Stimulated activated CD4-positive, alpha-beta T cell treated with anti-CD3 and anti-CD28 coated beads, Interleukin-15, amount 100 ng/mL, for 1 hour (primary cell): ENCODE measurements at places on chromosomes 3 and 15.

DNA sequence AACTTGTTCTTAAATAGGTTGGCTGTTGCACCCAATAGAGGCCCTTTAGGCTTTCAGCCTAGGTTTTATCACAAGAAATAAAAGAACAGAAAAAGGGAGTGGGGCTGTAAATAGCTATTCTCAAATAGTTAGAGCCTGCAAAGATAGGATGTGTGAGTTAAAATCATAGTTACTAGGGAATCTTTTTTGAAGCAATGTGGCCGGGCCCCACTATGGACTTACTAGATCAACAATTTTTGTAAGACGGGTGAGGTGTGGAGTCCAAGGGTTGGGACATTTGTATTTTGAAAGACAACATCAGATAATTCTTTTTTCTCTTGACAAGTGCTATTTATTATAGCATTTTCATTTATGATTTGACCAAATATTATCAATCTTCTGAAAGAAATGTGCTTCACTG lies 5.8 kb downstream of the NECTIN3 start:
- DNase-seq: no peak

DNA sequence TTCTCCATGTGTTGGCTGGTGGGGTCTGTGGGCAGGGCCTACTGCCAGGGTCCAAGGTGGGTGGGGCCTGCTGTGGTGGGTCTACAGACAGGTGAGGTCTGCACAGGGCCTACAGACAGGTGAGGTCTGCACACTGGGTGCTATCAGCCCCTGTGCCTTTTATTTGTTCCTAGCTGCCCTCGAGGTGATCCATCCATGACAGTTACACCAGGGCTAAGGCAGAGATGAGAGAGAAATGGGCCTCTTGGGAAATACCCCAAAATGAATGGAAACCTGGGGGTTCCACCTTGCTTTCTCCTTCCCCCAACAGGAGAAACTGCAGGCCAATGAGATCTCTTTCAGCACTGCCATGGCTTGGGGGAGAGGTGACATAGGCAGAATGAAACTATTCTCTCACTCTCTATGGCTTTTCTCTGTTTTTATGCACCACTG lies 36.4 kb downstream of the CFAP100 start:
- DNase-seq: no peak

DNA sequence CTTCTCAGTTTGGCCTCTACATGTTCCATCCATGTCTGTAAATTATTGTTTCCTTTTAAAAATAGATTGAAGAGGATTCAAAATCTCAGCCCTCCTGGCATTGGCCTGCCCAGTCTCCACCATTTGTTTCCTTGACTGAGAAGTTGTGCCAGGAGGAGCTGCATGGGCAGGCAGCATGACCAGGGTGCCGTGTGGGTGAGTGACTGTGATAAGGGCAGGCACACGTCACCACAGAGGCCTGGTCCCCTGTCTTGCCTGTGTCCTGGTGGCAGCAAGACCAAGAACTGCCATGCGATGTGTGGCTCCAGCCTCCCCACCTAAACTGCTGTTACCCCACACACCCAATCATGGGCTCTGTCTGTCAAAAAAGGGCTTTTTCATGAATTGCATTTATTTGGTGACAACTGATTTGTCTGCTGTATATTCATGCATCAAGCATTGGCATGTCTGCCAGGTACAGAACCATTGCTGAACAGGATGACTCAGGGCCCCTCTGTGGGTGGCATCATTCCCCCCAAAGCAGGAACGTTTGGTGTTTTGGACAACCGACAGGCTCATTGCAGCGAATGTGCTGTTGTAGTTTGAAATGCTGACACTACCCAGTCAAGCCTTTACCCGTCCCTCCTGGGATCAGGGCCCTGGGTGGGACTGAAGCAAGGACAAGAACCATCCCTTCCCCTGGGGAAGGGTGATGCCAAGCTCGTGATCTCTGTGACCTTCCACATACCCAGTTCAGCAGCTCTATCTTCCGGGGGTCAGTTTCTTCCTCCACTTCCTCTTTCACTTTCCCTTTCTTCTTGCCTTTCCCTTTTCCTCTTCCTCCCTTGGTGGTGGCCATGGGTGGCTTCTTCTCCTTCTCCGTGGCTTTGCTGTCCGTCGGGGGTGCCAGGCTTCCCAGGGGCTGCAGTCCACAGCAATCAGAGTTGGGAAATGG lies 51.6 kb downstream of the TRPM1 start:
- DNase-seq: no peak

GRCh38 chr3:144746631-144747030 lies 775.0 kb downstream of the DIPK2A start:
- DNase-seq: no peak

DNA sequence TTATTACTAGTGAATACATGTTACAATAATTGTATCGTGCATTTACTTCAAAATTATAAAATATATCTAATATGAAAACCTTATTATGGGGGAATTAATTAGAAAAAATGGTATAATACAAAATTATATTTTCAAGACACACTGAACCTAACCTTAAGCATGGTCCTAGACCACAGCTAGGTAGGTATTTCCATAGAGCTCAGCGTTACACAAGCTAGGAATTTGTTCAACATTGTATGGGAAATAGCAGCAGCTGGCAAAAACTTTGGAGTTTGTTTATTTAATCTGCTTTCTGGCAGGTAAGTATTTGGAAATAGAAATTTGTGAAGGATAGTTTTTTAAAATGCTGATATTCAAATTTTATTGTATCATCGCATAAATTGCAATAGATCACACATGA lies 52.9 kb downstream of the BCHE start:
- DNase-seq: no peak

GRCh38 chr3:110533089-110533488 lies 538.5 kb upstream of the NECTIN3 start:
- DNase-seq: no peak

- DNase-seq: no peak
These were observed 50.8 kb upstream of the MUC13 start for GRCh38 chr3:124985349-124985748.

GRCh38 chr3:11120091-11120805 lies 34.0 kb upstream of the HRH1 start:
- DNase-seq: no peak

GRCh38 chr3:46672349-46672695 lies 21.2 kb downstream of the ALS2CL start:
- no peak for DNase-seq
